ENCODE measurements at places on chromosomes 5 and 9.

GRCh38 chr5:77960863-77961396 lies 184.8 kb upstream of the TBCA start:
- peak; percentile 47 for DNase-seq

DNA sequence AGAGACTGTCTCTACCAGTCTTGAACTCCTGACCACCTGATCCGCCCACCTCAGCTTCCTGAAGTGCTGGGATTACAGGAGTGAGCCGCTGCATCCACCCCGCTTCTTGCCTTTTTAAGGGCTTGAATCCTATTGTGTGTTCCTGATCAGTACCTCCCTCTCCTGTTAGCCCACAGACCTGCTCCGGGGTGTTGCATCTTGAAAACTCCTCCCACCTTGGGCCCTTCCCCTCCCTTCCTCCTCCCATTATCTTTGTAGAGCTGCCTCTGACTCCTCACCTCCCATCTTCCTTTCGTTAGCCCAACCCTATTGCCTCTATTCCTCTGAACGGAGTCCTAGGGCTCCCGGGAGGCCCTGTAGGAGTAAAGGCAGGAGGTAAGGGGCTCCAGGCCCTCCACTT lies 48.5 kb upstream of the NEK6 start:
- peak; percentile 23 for DNase-seq

DNA sequence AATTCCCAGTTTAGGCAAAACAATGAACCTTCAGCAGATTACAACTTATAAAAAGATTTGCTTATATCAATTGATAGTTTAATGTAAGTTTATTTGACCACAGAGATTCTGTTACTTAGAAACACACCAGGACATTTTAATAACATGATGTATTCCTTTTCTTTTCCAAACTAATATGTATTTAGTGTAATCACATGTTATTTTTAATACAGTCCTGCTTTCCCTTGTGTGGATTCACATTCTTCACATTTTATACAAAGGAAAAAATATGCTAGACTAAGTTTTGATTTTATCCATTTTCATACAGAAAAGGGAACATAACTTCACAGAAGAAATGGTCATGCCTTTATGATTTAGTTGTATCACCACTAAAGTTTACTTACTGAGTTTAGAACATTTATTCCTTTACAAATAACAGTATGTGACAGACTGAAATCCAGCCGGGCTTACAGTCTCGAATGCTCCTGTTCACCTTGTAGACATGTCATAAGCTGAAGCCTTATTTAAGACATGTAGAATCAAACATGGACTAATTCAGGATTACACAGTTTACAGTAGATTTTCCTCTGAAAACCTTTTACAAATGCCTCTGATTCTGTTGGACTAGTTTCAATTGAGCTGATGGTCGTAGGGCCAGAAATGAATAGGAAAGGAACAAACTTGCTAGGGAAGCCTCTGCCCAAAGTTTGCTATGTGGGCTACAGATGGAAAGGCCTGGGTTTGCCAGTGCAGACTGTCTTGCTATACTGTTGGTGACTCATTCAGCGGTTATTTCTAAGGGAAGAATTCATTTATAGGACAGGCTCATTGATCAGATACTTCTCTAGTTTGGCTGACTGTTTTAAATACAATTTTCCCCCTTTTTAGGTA lies 6.6 kb upstream of the ASPN start:
- no peak for DNase-seq

DNA sequence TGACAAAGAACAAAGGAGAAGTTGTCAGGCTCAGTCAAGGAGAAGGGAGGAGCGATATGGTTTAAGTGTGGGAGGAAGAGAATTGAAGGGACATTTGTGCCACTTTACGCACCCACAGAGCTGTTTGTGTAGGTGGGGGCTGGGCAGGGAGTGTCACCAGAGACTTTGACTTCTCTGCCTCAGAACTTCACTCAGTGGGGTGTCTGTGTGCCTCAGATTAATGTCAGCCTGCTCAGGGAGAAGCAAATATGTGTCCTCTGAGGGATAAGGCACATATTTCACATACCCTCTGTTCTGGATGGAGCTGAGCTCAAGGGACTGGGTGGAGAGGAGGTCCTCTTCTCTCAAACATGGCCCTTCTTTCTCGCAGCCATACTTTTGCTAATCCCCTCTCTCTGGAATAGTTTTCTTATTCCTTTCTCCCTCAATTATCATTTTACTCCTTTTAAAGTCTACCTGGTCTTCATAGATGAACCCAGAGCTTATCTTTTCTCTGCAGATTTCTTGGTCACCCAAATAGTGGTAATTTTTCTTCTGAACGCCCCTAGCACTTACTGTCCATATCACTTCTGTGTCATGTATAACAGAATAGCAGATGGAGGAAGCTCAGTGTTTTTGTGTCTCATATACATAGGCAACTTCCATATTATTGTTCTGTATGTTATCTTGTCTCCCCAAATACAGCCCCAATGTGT lies 77.0 kb downstream of the IQGAP2 start:
- no peak for DNase-seq

DNA sequence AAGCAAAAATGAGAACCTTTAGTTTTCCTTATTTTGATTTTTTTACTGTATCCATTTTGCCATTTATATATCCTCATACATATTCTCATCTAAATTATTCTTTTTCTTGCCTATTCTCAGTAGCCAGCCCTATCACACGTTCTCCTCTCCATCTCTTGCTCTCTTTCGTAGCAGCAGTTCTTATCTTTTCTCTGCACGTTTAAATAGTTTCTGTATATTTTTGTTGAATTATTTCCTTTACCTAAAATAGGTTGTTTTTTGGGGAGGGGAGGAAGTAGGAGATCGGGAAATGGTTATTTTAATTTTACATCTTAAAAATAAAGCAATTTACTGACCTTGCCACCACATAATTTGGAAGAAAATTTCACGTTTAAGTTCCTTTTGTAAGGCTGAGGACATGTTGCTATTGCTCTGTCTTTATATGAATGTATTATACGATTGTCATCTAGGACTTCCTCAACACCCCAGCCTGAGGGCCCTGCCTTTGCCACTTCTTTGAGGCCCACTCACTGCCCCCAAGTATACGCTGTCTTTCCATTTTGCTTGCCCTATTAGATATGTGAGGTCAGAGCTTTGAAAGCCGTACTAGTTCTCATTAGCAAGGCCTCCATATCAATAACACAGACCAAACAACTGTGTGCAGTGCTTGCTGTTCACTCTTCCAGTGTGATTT lies 140.3 kb downstream of the GNAQ start:
- no peak for DNase-seq
